Suppressor macrophage treated with lipopolysaccharide for 4 hours (primary cell): ENCODE measurements at places on chromosomes 3 and 15.

DNA sequence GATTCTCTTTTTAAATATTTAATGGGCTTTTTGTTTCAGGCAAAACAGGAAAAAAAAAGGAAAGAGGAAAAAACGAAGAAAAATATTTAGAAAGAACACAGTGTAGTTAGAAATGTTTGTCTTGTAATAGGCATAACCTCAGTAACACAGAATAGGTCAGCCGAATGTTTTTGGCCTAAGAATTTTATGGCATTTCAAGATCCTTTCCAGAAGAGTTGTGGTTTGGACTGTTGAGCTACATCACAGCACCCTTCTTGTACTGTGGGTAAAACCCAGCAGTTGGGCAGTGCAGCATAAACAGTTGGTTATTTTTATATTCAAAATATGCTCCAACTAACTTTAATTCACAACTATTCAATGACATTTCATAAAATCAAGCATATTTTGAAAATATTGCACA is 474.4 kb upstream of the AGTR1 start:
- DNase-seq: no peak

- no peak for DNase-seq
Measured at GRCh38 chr15:65993762-65994161, 124.5 kb downstream of the RAB11A start.

DNA sequence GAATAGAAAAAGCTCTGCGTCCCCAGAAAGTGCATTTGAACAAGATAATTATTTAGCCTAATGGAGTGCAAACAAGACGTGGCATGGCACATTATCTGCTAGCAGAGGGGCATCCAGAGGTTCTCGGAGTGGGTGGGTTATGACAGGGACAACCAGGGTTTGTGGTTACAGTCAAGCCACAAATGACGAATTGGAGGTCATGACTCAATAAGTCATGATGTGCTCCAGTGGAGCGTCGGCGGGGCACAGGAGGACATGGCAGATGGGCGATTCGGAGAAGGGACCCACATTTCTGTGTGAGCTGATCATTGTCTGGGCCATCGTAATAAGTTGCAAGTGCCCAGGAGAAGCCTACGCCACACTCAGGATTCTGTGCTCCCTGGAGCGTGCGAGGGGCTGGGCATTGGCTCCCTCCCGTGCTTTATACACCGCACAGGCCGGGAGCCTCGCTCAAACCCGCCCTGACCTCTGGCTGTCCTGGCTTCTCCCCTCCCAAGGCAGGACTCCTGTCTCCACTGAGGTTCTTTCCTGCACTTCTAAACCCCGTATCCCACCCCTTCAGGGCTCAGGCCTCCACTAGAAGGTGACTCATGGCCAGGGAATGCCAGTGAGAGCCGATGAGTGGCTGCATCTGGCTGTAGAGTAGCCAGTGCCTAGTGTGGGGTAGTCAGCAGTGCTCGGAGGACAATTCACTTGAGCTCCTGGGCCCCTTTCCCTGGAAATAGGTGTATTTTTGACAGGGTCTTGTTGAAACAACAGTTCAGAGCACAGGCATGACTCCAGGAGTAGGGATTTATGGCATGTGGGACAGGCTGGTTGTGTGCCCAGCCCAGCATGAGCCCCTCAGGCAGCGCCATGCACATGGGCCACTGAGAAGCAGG is 67.4 kb downstream of the GRIP2 start:
- peak; percentile 71 for DNase-seq

DNA sequence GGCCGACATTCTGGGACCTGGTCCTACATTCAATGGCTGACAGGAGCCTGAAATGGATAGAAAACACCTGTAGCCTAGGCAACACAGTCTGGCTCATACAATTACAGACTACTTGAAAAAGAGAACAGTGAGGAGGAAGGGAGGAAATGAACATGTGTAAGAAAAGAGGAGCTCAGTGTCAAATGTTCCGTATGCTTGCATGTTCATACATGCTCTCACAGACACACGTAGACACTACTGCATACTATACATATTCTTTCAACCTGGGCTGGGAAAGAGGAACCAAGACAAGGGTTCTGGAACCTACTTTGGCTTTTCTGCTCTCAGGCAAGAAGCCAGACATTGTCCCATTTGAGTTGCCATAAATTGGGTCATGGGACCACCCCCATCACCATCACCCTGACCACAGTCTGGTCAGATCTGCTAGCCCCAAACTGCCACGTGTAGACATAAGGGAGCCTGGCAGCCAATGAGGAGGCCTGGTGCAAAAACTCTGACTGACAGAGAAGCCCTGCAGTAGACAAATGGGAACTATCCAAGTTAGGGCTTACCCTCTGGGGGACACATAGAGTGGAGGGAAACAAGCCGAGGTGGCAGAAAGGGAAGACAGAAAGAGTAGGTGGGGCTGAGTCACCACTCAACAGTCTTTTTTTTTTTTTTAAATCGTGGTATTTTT is 310.0 kb downstream of the SHQ1 start:
- peak; percentile 52 for DNase-seq

GRCh38 chr15:82647835-82648256 is 683 bp upstream of the CPEB1 start:
- DNase-seq: no peak

- no peak for DNase-seq
Measured at GRCh38 chr3:28053759-28054158, 187.7 kb upstream of the CMC1 start.

DNA sequence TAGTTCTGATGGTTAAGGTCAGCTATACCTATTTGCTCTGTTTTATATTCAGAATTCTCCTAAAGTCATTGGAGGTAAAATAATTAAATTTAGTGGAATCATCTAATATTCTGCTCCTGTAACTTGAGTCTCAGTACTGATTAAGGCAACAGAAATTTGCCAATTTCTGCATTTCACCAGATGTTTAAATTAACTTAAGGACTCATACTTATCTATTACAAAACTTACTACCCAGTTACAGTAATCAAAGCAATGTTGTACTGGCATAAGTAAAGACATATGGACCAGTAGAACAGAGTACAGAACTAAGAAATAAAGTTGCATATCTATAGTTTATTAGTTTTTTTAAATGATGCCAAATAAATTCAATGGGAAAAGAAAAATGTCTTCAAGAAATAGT is 1043.8 kb downstream of the OTOL1 start:
- no peak for DNase-seq

- DNase-seq: no peak
Measured at GRCh38 chr15:88568589-88568988, 22.1 kb upstream of the DET1 start.

DNA sequence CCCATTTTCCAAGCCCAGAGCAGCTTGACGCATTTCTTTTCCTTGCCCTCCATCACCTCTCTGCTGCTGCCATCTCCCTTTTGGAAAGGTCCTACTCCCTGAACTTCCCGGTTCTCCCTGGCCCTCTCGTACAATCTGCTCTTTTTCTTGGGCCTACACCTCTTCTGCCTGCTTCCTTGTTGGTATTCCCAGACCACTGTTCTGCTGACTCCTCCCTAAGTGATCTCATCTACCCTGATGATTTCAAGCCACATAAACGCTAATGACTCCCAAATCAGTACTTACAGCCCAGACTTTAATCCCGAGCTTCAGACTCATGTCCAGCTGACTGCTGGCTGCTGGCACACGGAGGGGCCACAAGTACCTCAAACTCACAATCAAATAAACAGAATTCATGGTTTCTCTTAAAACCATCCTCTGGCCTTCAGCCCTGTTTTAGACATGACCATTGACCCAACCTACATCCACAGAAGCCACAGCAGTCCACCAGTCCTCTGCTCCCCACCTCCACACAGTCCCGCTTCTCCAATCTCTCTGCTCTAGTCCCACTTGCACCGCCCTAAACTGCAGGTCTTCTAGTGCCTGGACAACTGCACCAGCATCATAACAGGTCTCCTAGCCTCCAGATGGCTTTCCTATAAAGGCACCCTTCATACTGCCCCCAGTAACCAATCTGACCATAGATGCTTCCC is 57.6 kb downstream of the AAGAB start:
- no peak for DNase-seq

DNA sequence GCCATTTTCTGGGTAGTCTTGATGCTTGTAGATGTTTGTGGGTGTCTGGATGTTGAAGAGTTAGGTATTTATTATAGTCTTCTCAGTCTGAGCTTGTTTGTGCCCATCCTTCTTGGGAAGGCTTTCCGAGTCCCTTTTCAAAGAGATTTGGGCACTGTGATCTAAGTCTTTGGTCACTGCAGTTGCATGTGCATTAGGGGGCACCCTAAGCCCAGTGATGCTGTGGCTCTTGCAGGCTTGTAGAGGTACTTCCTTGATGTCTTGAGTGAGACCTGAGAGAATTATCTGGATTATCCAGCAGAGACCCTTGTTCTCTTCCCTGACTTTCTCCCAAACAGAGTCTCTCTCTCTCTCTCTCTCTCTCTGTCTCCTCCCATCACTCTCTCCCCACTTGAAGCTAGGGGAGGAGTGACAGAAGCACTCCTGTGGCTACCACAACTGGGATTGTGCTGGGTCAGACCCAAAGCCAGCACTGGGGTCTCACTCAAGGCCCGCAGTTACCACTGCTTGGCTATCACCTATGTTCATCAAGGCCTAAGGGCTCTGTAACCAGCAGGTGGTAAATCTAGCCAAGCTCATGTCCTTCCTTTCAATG is 68.5 kb downstream of the TMCO5A start:
- peak; percentile 76 for DNase-seq

DNA sequence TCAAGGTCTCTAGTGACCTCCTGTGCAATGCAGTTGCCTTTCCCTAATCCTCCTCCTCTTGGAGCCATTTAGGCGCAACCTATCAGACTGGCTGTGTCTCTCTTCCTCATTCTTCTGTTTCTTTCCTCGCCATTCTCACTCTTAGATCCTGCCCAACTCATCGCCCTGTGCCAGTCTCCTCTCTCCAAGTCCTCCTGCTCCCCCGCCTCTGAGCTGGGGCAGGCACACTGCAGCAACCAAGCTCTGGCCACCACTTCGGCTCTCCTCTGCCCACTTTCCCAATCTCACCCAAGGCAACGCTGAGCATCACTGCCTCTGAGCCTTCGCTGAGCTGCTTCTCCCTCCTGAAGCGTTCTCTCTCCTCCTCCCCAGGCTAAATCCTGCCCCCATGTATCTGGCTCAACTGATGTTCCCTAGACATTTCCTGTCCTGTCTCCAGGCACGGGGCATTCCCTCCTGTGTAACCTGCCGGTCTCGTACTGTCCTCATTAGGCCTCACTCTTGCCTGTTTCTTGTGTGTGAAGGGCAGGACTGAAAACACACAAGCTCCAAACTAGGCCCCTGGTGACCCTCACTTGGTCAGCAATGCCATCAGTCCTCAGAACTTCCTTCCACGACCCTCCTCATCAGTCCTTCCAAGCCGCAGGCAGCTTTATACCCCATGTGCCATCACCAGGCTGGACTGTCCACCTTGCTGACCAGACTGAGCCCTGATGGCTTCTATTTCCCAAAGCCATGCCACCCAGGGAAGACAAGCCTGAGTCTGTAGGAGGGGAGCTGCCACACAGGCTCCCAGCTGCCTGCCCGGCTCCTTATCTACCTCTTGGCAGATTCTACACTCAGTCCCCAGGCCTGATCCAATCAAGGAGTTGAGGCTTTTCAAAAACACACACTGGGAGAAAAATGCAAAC is 85.6 kb downstream of the SEC22A start:
- DNase-seq: no peak

GRCh38 chr15:90885432-90886290 is 1.4 kb downstream of the FES start:
- peak; percentile 85 for DNase-seq

DNA sequence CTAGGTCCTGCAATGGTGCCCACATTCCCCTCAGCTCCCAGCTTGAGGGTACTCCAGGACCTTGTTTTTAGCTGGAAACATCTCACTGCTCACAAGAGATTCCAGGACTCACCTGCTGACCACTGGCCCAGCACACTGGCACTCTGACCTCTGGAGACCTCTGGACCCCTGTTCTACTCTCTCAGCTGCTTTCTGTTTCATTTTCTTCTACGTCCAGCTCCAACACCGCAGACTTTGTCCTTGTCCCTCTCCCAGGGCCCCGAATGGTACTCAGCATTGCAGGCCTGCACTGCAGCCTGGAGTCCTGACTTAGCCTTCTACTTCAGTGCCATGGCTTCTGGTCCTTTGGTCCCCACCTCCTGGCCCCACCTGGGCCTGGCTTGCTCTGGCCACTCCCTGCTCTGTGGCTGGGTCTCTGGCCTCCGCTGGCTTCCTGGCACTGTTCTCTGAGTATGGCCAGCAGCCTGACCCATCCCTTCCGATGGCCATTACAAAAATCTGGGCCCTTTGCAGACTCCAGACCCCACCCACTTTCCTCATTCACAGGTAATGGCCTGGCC is 27.9 kb downstream of the KY start:
- DNase-seq: no peak

DNA sequence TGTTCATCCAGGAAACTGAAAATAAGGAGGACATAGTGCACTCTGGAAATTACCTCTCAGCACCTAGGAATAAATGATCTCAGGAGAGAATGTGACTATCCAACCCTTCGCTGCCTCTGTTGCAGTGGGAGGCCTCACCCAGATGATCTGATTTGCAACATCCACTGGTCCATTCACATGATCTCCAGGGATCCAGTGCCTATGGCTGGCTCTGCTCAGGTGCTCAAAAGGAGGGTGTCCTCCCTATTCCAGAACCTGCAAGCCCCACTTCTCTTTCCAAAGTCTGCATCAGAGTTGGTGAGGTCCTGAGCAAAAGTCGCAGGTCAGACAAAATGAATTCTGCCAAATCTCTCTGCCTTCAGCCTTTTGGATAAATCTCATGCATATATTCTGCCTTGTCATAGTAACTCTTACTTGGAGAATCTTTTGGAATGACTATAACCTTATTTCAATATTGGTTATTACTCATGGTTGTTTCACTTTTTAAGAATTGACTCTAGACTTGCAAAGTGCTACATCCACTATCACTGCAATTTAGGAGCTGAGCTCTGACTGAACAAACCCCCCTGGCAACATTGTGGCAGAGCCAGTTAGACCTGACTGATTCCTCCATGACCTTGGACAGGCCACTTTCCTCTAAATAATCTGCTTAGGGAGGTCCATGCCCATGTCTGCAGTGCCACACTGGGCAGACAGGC is 295.1 kb downstream of the EPHB1 start:
- no peak for DNase-seq

- DNase-seq: peak; percentile 13
Measured at GRCh38 chr3:169146179-169146665, 517.3 kb downstream of the MECOM start.

DNA sequence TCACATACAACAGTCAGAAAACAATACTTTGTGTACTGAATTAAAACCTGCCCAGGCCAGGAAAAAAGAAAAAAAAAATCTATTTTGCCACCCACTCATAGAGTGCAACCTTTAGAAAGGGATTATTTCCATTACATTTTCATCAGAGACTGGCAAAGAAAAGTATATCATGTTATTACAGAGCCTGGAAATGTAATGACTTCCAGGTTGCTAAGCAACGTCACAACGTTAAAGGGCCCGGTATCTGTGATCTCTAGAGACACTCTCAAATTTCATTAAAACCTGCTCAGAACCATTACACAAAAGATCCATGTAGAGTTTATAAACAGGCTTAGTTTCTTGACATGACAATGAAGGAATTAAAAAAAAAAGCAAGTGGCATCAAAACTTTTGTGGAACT is 170.5 kb downstream of the CTNNB1 start:
- no peak for DNase-seq
